ENCODE measurements at places on chromosomes 5 and 9.

DNA sequence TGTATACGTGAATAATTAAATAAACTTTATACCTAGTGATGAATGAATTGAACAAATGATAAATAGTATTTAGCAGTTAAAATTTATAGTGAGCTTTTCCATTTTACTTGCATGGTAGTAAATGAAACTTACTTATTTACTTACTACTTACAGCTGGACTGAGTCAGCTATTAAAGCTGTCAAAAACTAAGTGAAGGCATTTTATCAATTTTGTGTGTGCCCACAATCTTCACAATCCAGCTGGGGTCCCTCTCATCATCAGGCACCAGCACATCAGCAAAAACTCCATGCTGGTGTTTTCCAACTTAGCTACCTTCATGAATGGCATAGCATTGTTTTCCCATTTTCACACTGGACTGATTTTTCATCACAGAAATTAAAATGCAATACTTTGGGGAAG, 81.1 kb downstream of the SAXO1 start:
- DNase-seq, result no peak

DNA sequence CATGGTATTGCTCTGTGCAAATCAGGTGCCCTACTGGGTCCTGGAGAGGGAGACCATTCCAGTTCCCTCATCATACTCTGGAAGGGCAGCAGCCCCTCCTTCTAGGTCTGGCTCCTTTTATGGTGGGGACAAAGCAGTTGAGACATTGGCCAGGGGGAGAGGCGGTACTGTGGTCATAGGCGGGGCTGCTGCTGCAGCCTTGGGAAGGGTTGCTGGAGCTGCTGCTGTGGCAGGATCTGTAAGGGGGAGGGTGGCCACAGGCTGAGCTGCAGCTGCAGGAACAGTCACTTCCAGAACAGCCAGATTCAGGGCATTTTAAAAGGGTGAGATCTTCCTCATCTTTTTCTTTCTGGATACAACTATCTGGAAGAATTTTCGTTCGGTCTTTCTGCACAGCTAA, 233.0 kb upstream of the SGCD start:
- no peak for DNase-seq

DNA sequence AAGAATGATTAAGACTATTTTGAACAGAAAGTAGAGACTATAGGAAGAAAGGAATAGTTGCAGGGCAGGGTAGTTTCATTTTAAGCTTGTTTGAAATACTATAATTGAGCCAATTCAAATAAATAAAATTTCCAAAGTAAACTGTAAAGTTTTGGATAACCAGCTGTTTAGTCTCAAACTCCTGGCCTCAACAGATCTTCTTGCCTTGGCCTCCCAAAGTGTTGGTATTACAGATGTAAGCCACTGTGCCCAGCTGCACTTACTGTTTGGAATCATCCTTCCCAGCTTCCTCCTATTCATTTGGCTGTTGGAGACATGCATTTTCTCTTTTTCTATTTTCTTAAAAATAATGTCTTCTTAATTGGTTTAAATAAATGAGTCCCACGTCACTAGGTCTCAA, 231.0 kb downstream of the NNT start:
- no peak for DNase-seq

- DNase-seq, result no peak
Measured at GRCh38 chr5:122420091-122420490, 108.1 kb downstream of the SNCAIP start.

DNA sequence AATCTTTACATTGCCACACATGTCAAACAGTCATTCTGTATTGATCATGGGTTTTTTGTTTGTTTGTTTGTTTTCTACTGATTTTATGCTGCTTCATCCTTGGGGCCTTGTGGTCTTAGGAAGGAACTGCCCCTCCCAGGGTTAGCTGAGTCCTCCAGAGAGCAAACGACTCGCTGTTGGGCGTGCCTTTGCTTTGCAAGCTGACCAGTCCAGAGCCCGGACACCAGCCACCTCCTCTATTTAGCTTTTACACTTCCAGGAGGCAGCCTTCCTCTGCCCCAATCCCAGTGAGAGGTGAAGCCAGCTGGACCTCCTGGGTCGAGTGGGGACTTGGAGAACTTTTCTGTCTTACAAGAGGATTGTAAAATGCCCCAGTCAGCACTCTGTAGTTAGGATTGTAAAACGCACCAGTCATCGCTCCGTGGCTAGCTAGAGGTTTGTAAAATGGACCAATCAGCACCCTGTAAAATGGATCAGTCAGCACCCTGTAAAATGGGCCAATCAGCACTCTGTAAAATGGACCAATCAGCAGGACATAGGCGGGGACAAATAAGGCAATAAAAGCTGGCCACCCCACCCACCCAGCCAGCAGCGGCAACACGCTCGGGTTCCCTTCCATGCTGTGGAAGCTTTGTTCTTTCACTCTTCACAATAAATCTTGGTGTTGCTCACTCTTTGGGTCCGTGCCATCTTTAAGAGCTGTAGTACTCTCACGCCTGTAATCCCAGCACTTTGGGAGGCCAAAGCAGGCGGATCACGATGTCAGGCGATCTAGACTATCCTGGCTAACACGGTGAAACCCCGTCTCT, 154.4 kb downstream of the ERCC6L2 start:
- no peak for DNase-seq

- no peak for DNase-seq
Measured at GRCh38 chr5:173806270-173807035, 81.7 kb upstream of the CPEB4 start.

GRCh38 chr5:174500636-174501035, 223.7 kb upstream of the MSX2 start:
- DNase-seq, result no peak

GRCh38 chr5:158951436-158952247, 148.1 kb downstream of the EBF1 start:
- DNase-seq, result no peak

DNA sequence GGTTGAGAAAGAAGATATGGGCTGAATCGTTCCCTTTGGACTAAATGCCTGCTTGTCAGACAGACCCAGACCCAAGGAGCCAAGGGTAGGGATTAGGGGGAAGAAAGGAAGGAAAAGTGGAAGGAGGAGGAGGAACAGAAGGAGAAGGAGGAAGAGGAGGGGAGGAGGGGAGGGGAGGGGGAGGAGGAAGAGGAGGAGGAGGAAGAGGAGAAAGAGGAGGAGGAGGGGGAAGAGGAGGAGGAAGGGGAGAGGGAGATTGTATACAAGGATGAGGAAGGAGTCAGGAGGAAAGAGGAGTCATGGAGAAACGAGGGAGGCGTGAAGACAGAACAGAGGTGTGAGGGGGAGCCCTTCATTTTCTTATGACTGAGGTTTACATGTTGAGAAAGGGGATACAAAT, 46.9 kb upstream of the DNAH5 start:
- DNase-seq, result no peak

GRCh38 chr9:17742067-17742466, 163.2 kb downstream of the SH3GL2 start:
- no peak for DNase-seq

DNA sequence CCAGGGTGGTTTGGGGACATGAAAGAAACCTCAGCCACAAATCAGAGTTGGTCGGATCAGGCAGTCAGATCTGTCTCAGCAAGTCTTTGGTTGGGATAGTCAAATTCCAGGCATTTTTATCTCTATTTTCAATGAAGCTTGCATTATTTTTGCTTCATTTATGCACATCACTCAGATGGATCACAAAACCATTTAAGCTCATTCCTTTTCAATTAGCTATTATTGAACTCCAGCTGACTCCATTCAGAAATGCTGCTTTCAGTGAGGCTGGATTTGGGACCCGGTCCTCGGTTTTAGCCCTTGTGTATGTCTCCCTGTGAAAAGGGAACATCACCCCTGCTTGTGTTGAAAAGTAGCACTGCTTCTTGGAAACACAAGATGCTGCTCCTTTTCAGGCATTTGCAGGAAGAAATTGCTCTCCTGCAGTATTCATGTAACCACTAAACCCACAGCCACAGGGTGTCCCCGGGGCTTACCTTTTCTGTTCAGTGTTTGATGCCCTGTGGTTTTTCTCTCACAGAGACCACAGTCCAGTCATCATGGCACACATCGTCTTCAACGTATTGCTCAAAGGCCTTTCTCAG, 232.9 kb downstream of the NFIB start:
- no peak for DNase-seq

DNA sequence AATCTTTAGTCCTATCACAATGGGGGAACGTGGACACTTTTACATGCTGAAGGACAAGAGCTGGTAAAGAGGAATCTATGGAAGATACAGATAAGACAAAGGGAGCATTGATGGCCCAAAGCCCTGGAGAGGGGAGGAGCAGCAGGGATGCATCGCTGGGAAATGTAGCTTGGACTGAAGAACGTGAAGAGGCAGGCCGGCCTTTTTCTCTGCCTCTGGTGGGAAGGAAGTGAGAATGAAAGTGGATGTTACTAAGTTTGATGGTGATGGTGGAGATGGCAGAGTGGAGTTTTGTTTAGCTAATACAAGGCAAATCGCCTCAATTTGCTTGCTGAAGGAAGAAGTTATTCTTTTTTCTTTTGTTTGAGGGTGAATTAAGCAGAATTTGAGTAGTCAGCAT, 124.6 kb upstream of the TAF11L2 start:
- no peak for DNase-seq

GRCh38 chr5:94432499-94432898, 185.9 kb downstream of the KIAA0825 start:
- peak; percentile 78 for DNase-seq

DNA sequence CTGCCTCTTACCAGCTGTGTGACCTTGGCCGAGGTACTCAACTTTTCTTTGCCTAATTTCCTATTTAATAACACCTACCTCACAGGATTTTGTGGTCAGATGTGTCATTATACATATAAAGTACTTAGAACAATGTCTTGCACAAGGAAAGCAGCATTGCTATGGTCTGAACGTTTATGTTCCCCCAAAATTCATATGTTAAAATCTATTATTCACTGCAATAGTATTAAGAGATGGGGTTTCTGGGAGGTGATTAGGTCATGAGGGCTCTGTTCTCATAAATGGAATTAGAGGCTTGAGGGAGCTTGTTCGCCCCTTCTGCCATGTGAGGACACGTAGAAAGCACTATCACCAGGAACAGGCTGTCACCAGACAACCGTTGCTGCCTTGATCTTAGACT, 10.9 kb upstream of the RNF145 start:
- no peak for DNase-seq

DNA sequence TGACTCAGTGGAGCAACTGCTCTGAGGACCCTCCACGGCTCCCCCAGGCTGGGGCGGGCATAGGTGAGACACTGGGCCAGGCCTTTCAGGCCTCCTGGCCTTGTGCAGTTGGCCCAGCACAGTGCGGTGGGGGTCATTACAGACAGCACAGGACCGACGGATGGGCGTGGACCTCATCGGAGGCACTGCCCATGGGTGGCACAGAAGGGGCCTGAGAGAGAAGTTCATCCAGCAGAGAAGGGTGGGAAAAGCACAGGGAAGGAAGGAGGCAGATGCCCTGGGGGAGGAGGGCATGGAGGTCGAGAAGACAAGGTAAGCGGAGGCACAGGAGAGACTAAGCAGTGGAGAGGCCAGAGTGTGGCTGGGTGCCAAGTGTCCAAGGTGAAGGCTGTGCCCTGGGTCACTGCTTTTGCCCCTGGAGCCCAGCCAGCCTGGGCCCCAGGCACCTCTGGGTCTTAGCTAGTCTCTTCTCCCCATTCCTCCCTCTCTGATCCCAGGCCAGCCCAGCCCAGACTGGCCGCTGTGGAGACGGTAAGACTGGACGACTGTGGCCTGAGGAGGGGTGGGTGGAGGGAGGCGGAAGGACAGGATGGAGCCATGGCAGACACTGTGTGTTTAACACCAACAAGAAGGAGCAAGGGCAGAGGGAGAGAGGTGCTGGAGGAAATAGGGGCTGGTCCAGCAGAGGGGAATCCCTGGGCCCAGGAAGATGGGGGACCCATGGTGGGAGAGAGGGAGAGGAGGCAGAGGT, 5.7 kb downstream of the IL3 start:
- DNase-seq, result no peak

DNA sequence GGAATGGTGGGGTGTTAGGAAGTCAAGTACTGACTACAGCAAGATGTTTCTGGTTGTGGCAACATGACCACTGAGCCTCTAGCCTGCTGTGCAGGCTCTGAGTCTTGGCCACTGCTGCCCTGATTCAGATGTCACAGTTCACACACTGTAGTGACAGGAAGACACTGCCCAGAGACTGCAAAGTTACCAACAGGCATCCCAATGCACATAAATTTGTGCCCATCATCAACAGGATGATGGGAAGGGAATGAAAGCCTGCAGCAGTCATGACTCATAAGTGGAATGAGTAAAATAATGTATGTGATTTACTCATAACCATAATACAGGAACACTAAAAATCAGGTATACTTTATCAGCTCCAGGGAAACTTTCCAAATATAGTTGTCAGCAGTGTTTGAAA, 251.6 kb upstream of the HAPLN1 start:
- no peak for DNase-seq

- no peak for DNase-seq
Measured at GRCh38 chr5:171549274-171549673, 129.8 kb downstream of the FGF18 start.

DNA sequence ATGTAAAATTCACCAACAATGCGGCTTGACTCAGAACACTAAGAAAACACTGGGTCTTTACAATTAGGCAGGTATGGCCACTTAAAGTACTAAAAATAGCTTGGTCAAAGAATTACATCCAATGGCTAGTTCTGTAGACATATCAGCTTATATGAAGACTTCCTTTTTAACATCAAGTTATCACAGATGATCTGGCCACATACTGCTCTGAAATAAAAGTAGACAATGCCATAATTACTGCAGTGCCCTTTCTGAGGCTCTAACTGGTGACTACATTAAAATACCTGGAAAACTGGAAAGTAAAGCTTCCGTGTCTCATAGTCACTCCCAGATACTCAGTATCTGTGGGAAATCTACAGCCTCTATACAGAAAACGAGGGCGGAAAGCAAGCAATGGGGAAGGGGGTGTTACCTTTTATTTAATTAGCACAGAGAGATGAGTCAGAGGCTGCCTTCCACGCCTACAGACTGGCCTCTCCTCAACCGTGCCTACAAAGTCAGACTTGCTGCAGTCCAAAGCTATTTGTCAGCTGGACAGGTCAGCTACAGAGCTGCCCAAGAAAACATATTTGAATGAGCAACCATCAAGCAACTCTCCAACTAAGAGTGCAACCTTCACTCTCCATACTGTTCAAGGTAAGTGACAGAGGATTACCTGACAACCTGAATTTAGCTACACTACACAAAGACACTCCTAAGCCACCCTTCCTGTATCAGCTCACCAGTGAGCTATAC, 8.7 kb downstream of the SERINC5 start:
- DNase-seq, result peak; percentile 90

DNA sequence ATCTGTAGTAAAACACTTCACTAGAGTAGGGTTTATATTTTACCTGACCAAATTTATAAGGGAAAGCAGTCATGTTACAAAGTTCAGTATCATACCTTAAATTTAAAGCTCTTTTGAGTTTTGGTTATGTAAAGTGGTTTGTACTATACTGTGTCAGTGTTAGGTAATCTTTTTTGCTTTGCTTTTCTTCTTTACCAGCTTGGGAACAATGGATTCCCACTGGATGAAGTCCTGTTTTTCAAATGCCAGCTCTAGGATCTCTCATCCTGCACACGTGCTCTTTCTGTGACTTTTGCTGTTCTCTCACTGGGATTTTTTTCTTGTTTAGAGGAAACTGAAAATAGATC, 15.9 kb downstream of the CYSTM1 start:
- no peak for DNase-seq

GRCh38 chr9:91995000-91995655, 45.1 kb upstream of the ROR2 start:
- no peak for DNase-seq

GRCh38 chr9:123550012-123550411, 194.0 kb downstream of the CRB2 start:
- no peak for DNase-seq

- DNase-seq, result no peak
Measured at GRCh38 chr9:130666393-130667119, 2.2 kb downstream of the PRDM12 start.

- DNase-seq, result no peak
Measured at GRCh38 chr9:38157711-38158110, 88.7 kb upstream of the SHB start.

- DNase-seq, result no peak
Measured at GRCh38 chr9:129081388-129081904, 535 bp downstream of the DOLPP1 start.

Data from cardiac fibroblast (primary cell).